Inflammatory macrophage (primary cell): ENCODE measurements at places on chromosomes 4 and X.

- DNase-seq, result no peak
Measured at GRCh38 chrX:45379236-45379635, 178.6 kb upstream of the DIPK2B start.

DNA sequence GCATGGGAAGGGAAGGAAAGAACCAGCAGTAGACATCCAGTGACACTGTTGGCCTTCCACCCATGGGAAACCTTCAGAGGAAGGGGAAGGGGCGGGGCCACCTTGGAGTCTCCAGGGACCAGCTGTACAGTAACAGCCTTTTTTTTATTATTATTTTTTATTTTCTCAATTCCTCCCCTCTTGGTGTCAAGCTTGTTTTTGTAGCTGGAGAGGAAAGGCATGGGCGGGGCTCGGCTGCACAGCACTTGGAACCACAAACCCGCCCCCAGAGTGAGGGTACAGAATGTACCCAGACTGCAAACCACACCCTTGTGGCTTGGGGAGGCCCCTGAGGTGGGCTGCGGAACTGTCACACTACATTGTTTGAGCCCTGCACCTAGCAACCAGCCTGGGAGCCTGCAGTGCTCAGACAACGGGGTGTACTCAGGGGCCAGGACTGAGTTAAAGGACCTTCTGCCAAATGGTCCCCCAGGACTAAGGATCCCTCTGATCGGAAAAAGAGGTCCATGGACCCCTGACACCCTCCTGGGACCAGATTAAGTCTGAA, 45.7 kb downstream of the PRPS1 start:
- peak; percentile 50 for DNase-seq

DNA sequence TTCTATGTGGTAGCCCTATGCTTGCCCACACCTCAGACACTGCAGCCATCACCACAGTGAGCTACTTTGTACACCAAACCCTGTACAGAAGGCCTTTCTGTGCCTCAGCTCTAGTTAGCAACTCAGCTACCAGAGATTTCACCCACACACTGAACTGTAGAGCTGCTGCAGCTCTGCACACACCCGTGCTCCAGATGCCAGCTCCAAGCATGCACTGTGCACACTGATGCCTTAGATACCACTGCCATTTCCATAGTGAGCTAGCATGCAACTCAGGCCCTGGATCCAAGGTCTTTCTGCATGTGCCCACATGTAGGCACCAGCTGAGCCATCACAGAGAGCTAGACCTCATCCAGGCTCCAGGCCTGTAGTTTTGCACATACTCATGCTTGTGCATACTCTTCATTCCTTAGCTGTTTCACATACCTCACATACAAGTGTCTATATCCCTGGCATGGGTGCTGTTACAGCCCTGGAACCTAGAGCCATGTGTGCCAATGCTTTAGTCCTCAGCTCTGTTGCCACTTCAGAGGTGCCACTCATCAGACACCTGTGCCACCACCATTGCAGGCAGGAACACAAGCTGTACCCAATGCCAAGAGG, 423.5 kb upstream of the NDST3 start:
- no peak for DNase-seq

DNA sequence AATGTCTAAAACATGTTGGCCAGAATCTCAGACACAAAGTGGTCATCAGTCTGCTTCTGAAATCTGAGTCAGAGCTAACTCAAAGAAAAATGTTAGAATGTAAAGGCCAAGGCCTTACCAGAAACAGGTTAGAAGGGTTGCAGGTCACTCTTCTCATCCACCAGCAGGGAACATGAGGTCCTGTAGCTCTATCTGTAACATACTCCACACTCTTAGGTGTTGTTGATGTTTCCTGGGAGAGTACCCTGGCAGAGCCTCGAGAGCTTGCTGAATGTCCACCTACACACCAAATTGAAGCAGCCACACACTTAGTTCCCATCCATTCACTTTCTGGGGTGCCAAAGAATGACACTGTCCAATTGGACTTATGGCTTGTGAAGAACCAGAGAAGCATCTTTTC, 76.6 kb upstream of the INPP4B start:
- DNase-seq, result no peak

DNA sequence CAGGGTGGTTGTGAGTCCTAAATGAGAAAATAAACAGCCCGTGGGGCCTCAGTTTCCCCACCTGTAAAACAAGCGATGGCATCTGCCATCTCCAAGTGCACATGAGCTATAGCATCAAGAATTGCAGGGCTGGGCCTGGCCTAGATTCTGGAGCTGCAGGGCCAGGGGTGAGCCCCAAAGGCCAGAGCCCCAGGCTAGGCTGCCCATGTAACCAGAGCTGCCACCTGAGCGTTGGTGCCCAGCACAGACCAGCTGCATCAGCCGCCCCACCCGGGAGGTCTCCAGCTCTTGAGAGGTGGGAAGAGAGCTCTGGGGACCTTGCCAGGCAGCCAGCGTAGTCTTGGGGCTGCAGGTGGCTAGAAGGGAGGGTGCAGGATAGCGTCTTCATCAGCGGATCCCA, 27.0 kb upstream of the GPR78 start:
- no peak for DNase-seq

DNA sequence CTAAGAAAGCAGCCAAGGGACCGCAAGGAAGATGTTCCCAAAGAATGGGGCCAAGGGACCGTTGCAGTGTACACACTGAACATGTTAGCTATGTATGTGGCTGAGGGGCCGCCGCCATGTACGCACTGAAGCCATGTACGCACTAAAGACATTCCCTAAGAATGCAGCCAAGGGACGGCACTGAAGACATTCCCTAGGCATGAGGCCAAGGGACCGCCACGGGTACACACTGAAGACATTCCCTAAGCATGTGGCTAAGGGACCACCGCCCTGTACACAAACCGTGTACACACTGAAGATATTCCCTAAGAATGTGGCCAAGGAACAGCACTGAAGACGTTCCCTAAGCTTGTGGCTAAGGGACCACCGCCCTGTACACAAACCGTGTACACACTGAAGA, 54.0 kb downstream of the DHRSX start:
- DNase-seq, result no peak

GRCh38 chr4:70705183-70706043, 16.4 kb upstream of the RUFY3 start:
- DNase-seq, result peak; percentile 72

- no peak for DNase-seq
Measured at GRCh38 chr4:185128272-185129119, 14.6 kb upstream of the SLC25A4 start.

- DNase-seq, result no peak
Measured at GRCh38 chr4:182169987-182170386, 73.2 kb upstream of the TENM3 start.

GRCh38 chrX:42028109-42028508, 104.8 kb upstream of the CASK start:
- DNase-seq, result no peak

GRCh38 chrX:21616386-21616785, 41.7 kb downstream of the KLHL34 start:
- DNase-seq, result no peak

GRCh38 chr4:10963241-10963640, 278.7 kb upstream of the CLNK start:
- DNase-seq, result no peak

- DNase-seq, result no peak
Measured at GRCh38 chr4:6465955-6466354, 6.5 kb downstream of the PPP2R2C start.

- no peak for DNase-seq
Measured at GRCh38 chr4:54509057-54509456, 148.7 kb upstream of the KIT start.

DNA sequence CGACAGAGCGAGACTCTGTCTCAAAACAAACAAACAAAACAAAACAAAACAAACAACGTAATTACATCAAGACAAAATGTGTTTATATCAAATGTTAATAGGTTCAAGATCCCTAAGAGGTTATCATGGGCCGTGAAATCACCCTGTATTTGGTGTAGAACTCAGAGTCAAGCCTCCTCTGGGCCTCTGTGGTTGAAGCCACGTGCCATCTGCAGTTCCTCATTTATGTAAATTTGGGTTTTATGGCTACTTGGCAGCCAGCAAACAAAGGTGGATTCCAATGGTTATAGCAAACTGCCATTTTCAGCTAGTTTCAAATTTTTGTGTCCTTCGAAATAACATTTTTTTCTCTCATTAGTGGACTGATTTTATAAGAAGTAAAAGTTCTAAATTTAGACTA, 16.4 kb downstream of the NSDHL start:
- no peak for DNase-seq

GRCh38 chr4:69831646-69832325, 28.2 kb downstream of the SULT1E1 start:
- peak; percentile 81 for DNase-seq

DNA sequence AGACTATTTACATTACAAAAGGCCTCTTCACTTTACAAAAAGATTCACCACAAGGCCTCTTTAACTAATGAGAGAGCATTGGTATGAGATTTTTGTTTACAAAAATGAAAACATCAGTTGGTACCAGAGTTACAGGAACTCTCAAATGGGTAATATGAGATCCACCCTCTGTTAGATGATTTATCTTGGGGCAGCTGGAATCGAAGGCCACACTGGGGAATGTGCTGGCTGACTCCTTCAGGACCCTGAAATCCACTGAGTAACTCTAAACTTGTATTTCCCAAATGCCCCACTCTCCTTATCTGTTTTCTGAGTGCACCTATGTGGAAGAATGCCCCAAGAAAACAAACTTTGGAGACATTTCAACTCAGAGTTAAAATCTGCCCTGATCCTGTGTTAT, 232.9 kb upstream of the F9 start:
- no peak for DNase-seq

- DNase-seq, result no peak
Measured at GRCh38 chr4:76298227-76298626, 8.3 kb upstream of the STBD1 start.

- DNase-seq, result no peak
Measured at GRCh38 chr4:153471698-153472093, 5.5 kb downstream of the TMEM131L start.

DNA sequence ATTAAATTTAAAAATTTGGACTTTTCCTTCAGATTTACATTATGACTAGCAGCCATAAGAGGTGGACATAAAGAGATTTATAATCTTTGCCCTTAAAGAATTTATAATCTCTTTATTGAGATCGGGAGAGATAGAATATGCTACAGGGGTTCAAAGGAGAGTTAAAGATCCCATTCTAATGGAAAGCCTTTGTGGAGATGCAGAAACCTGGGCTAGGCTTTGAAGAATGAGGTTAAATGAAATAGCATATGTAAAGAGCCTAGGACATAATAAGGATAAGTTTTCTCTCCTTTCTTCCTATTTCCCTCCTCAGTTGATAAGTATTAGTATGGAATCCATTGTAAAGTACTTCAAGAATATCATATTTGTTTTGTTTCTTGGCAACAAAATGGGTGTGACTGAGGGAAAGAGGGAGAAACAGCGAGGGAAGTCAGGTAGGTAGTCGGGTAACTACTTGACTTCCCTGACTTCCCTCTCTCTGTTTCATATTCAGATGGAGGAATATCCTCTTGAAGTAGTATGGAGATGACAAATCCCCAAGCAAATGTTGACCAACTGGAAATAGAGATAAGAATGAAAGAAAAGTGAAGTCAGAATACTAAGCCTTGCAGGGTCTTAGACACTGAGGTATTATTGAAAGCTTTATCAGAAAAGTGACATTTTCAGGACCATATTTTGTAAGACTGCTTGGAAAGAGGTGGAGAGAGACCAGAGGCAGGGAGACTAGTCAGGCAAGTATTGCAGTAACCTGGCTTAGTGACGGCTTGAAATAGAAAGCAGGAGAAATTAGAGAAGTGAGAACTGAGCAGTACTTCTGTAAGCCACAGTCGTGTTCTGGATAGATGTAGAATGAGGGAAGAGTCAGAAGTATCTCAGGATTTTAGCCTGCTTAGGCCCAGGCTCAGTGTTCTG, 82.9 kb downstream of the PDLIM5 start:
- peak; percentile 66 for DNase-seq

- DNase-seq, result peak; percentile 66
Measured at GRCh38 chr4:13907255-13907751, 279.8 kb upstream of the BOD1L1 start.
